ENCODE measurements at places on chromosomes 4 and X.

- DNase-seq: no peak
Measured at GRCh38 chr4:156609421-156609820, 362.2 kb downstream of the PDGFC start.

- no peak for DNase-seq
Measured at GRCh38 chrX:46704767-46705386, 54.0 kb downstream of the SLC9A7 start.

- DNase-seq: peak; percentile 35
Measured at GRCh38 chrX:9682456-9682855, 83.2 kb downstream of the GPR143 start.

- no peak for DNase-seq
Measured at GRCh38 chr4:155564086-155564485, 102.6 kb upstream of the GUCY1A1 start.

- no peak for DNase-seq
Measured at GRCh38 chr4:24380957-24381665, 203.2 kb downstream of the DHX15 start.

DNA sequence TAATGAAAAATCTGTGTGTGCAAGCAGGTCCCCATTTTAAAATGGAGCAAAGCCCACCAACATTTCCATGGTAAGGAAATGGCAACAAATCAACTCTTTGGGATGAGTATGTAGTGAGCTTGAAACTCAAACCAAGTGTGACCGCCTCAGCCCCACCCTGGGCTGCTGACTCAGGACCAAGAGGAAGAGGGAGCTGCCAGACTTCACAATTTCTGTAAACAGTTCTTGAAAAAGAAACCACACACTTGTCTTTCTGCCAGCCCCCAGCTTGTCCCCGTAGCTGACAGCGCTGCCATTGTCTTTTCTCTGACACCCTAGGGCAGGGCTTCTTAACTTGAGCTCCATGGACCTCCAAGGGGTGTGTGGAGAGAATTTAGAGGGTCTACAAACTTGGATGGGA lies 10.3 kb downstream of the RTL5 start:
- DNase-seq: no peak

DNA sequence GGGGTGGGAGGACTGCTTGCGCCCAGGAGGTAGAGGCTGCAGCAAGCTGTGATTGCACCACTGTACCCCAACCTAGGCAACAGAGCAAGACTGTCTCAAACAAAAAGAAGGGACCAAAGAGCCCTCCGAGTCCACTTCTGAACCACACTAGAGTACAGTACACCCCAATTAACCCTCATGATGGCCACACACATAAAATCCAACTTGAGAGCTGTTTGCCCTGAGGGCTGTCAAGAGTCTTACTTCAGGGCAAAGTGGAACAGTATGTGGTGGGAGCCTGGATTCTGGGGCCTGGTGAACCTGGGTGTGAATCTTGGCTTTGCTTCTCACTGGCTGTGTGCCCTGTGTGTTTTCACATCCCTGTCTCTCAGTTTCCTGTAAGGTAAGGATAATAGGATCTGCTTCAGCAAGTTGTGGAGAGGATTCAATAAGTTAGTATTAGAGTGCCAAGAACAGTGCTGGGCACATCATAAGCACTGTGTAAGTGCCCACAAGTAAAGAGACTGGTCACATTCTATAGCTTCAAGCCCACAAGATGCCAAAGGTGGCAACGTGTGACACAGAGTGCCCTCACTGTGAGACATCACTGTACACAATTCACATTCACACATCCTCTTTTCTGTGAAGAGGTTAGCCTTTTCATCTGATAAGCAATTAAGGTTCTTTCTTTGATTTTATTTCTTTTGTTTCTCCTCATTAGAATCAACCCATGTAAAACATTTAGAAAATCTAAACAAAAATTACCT lies 52.1 kb downstream of the LEF1 start:
- no peak for DNase-seq

- DNase-seq: no peak
Measured at GRCh38 chr4:2486981-2487380, 18.1 kb downstream of the RNF4 start.

GRCh38 chr4:6198278-6198677 lies 2.1 kb downstream of the JAKMIP1 start:
- DNase-seq: no peak

DNA sequence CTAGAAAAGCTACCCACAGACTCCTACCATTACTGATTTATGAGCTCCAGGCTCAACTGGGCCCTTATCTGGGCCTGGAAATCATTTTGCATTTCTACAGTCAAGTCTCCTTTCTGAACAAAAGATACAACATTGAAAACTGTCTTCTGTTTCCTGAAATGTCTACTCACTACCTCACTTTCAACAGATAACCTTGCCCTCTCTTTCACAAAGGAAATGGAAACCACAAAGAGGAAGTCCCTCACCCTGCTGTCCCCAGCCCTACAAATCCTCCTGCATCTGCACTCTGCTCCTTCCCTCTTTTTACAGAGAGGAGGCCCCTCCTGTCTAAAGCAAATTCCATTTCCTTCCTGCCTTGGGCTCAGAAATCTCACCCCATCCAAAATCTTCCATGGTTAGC lies 24.8 kb upstream of the CYBB start:
- no peak for DNase-seq

DNA sequence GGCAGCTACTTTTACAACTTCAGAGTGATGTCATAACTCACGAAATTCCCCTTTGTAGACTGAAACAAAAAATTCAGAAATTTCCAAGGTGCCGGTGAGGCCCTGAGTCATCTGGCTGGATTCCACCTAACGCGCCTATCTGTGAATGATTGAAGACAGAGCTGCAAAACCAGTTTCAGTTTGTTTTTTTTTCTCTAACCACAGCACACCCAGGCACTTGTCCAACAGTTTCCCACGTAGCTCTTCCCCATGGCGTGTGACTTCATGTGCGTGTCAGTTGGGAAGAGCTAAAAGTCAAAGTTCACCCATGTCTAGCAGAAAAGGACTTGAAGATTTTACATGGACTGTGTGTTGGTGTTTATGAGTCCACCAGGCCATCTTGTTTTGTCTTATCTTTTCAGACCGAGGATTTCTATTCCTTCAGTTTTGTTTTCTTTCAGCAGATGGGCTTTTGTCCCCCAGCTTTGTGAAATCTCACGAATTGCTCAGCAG lies 16.4 kb downstream of the TCEANC start:
- DNase-seq: no peak

DNA sequence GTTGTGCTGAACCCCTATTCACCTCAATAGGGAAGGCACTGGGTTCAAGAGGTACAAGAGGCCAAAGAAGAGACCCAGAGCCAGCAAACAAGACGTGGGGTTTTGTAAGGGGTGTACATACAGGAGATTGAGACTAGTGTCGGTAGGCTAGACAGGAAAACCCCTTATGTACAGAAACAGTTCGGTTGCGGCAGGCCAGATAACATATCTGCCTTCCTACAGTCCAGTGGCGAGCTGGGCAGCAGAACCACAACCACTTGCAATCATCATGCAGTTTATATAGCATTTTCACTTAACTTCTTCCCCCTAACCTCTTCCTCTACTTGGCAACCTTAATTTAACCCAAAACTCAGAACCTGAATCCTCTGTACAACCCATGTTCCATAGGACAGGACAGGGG lies 422.2 kb downstream of the PDHA2 start:
- DNase-seq: no peak

DNA sequence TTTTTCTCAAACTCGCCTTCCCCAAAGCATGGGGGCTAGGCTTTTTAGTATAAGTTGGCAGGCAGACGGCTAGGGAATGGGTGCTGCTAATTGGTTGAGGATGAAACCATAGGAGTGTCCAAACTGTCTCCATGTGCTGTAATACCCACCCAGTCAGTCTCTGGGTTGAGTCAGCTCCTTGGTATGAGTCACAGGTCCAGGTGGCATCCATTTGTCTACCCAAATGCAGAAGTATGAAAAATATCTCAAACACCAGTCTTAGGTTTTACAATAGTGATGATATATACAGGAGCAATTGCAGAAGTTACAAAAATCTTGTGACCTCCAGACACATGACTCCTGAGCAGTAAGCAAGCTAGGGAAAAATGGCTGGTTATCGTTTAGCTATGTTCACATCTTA lies 27.4 kb upstream of the CCSER1 start:
- no peak for DNase-seq

- DNase-seq: no peak
Measured at GRCh38 chr4:165604181-165604580, 225.4 kb downstream of the CPE start.

DNA sequence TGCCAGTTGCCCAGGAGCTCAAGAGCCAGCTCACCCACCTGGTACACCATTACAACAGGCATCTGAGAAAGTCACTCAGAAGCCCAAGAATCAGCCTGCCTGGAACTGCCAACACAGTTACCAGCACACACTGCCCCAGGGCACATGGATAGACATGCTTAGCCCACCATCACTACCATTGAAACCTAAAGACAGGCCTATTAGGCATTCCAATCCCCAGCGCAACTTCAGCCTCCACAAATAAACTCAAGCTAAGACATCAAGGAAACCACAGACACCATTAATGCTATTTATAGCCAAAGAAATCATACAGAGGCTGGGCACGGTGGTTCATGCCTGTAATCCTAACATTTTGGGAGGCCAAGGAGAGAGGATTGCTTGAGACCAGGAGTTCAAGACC lies 42.3 kb downstream of the ATRX start:
- no peak for DNase-seq

GRCh38 chr4:71216316-71216959 lies 122.4 kb upstream of the SLC4A4 start:
- no peak for DNase-seq

DNA sequence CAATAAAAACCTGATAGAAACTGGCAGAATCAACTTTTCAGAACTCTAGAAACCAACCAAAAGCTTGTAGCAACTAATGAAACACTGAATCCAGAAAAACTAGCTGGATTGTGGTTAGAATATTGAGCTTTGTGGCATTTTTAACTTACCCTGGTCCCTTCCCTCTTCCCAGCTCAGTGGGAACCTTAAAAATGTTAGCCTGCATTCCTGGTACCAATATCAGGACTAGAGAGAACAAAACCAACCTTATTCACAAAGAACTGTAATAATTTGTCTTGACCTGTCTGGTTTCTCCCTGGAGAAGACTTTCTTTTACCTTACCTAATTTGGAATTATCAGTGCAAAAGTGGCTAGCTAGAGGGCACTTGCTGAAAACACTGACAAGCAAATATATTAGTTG lies 21.2 kb downstream of the SH3D19 start:
- no peak for DNase-seq

GRCh38 chr4:165394275-165394674 lies 15.5 kb downstream of the CPE start:
- no peak for DNase-seq

- DNase-seq: no peak
Measured at GRCh38 chr4:100823066-100823992, 305.5 kb upstream of the EMCN start.

GRCh38 chr4:18057821-18058533 lies 36.4 kb upstream of the LCORL start:
- no peak for DNase-seq

DNA sequence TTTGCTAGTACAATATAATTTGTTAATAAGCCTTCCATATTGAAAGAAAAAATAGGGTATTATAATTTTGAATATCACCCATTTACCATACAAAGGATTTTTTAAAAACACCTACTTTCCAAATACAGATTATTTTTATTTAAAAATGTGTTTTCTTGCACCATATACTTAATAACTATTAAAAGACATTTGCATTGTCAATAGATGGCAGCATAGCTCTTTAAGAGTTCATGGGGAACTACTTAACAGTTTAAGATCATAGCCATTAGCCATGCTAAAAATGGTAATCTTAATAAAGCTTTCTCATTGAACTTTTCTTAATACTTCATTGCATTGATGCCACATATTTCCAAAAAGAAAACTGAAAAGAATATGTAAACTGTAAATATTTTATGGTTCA lies 1995.9 kb downstream of the C4orf33 start:
- peak; percentile 3 for DNase-seq

- no peak for DNase-seq
Measured at GRCh38 chr4:74503580-74503979, 58.6 kb downstream of the AREG start.

DNA sequence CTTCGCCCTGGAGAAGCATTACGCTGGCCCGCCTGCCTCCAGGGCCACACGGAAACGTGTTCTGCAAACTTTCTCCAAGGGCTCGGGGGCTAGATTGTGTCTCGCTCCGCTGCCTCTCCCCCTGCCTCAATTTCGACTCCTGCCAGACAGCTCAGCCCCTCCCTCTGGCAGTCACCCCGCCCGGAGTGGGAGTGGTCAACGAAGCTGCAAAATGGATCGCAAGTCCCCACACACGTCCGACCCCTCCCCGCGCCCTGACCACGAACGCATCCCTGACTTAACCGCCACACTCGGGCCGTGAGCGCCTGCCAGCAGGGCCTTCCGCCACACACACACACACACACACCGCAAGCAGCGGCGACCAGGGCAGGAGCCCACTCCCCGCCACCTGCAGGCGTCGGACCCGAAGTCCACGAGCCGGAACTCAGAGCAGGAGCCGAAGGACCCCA lies 47.0 kb upstream of the NKAP start:
- DNase-seq: no peak

GRCh38 chr4:158722291-158722916 lies 792 bp downstream of the PPID start:
- peak; percentile 37 for DNase-seq

- DNase-seq: no peak
Measured at GRCh38 chr4:12116009-12116552, 687.4 kb upstream of the HS3ST1 start.

DNA sequence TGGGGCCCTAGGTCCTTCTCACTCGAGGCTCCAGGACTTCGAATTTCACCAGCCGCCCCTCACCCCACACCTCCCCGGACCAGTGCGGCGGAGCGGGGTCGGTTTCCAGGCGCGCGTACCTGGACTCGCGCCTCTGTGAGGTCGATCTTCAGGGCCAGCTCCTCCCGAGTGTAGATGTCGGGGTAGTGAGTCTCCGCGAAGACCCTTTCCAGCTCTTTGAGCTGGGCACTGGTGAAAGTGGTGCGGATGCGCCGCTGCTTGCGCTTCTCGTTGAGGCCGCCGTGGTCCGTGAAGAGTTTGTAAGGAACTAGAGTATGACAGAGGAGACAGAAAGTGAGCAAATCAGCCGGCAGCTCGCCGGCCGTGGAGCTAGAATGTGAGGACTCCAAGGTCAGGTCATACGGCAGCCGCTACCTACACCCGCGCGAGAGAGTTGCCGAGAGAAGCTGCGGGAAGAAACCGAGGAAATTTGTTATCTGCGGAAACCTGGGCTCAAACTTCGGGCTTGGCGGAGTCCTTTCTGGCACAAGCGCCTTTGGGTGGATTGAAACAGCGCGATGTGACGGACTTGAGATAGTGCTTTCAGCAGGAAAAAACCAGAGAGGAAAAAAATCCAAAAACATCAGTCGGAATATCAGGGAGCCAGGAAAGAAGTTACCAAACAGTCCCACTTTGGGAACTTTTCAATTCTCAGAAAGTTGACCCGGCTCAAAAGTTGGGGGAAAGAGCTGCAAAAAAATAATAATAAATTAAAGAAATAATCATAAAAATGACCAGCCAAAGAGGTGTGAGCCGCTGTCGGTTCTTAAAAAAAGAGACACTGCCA lies 1.1 kb downstream of the PHOX2B start:
- peak; percentile 76 for DNase-seq

- no peak for DNase-seq
Measured at GRCh38 chr4:13920901-13921300, 293.4 kb upstream of the BOD1L1 start.
